ENCODE measurements at places on chromosomes 12 and 14. TPM values are rescaled to one million over a fixed set of nuclear protein-coding genes. Genes with fewer than 3 reads are reported as not detected.

GRCh38 chr14:101355284-101355683 lies 206.0 kb upstream of the DIO3 start:
- H3K4me3 ChIP-seq: no peak overlapping the region
- peaks cover 7% of the 10 kb centered on the region for H3K27me3 ChIP-seq
- H3K4me1 ChIP-seq: no peaks in the 10 kb centered on the region

- no peak overlapping the region for H3K4me3 ChIP-seq
- no peaks in the 10 kb centered on the region for H3K36me3 ChIP-seq
- H3K4me1 ChIP-seq: no peaks in the 10 kb centered on the region
These were observed 149.2 kb upstream of the FBXO33 start for GRCh38 chr14:39581474-39581873.

DNA sequence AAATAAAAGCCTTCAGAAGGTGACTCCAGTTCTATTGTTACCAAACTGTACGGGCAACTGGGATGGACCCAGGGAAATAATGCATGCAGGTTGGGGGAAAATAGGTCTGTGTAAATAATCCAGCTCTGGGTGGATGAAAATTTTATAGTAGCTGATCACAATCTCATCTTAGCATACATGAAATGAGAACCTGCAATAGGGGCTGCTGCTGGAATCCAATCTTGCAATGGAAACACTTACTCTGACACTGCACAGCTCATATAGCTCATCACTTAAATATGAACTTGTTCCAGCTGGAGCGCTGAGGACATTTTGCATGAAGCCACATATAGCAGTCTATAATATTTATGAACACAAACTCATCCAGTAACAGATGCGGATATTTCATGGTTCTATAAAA lies 40.1 kb upstream of the GAS2L3 start:
- DNase-seq: no peak
- no peak overlapping the region for H3K4me3 ChIP-seq
- H3K27me3 ChIP-seq: peaks cover 10% of the 10 kb centered on the region
- H3K36me3 ChIP-seq: no peaks in the 10 kb centered on the region

DNA sequence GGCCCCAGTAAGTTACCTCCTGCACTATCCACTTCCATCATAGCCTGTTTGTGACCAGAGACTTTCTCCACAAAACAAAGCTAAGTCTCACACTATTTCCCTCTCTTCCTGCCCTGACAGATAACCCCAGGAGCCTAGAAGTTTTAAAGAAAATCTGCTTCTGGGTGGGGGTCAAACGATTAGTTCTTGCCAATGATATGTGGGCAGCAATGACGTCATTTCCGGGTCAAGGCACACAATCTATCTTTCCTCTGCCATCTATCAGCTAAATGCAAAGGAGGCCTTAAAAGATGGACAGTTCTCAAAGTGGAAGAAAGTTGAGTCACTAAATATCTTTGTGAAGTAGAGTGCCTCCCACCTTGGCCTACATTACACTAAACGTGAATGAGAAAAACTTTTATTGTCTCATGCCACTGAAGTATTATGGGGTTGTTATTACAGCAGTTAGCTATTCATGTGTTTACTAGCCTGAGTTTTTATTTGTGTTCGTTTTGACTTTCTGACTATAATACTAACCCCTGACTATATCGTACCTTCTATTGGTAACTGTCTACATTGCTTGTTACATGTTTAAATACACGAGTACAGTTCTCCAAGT lies 86.2 kb downstream of the DENND5B start:
- H3K27ac ChIP-seq: no peak overlapping the region
- no peaks in the 10 kb centered on the region for H3K36me3 ChIP-seq
- no peak for DNase-seq
- H3K4me1 ChIP-seq: no peaks in the 10 kb centered on the region
- no peaks in the 10 kb centered on the region for H3K27me3 ChIP-seq

- no peak overlapping the region for H3K4me3 ChIP-seq
- no peaks in the 10 kb centered on the region for H3K36me3 ChIP-seq
- no peaks in the 10 kb centered on the region for H3K4me1 ChIP-seq
- no peak overlapping the region for H3K27ac ChIP-seq
These were observed 1721.5 kb upstream of the SEL1L start for GRCh38 chr14:83255015-83255726.

GRCh38 chr12:111745211-111745610 lies 21.5 kb upstream of the ALDH2 start:
- no peaks in the 10 kb centered on the region for H3K4me1 ChIP-seq
- DNase-seq: no peak
- peaks cover 15% of the 10 kb centered on the region for H3K36me3 ChIP-seq
- no peaks in the 10 kb centered on the region for H3K27me3 ChIP-seq
- no peak overlapping the region for H3K4me3 ChIP-seq

DNA sequence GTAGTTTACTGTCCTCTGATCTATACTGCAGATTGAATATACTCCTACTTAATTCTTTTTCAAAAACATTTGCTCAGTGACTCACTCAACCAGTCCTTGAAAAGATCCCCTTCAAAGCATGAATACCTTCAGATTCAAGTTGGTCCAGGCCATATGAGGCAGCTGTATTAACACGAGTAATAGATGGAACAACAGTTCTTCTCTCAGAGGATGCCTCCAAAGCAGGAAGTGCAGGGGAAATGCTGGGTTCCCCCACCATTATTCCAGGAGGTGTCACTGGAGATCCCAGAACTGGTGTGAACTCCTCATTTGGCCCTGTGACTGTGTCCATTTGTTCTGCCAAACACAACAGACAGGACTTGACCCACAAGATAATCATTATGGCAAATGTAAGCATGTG lies 20.6 kb downstream of the ARMH4 start:
- no peaks in the 10 kb centered on the region for H3K4me1 ChIP-seq
- H3K27ac ChIP-seq: no peak overlapping the region
- H3K36me3 ChIP-seq: no peaks in the 10 kb centered on the region

- H3K27ac ChIP-seq: no peak overlapping the region
- no peaks in the 10 kb centered on the region for H3K4me1 ChIP-seq
- H3K4me3 ChIP-seq: no peak overlapping the region
- H3K36me3 ChIP-seq: no peaks in the 10 kb centered on the region
- no peak for DNase-seq
These were observed 124.2 kb upstream of the MIS18BP1 start for GRCh38 chr14:45377166-45377565.

DNA sequence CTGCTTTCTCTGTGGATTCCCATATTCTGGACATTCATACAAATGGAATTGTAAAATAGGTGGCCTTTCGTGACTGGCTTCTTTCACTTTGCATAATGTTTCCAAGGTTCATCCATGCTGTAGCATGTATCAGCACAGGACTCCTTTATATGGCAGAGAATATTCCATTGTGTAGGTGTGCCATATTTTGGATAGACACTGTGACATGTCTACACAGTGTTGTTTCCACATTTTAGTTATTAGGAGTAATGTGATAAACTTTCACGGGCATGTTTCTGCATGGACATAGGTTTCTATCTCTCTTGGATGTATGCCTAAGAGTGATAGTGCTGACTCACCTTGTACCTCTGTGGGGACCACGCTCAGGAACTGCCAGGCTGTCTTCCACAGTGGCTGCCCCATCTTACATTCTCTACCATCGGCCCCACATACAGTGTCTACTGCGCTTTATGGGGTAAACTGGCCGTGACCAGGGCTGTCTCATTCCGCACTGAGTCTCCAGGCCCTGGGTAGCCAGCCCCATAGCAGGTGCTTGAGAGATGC lies 7.1 kb upstream of the KRT84 start:
- H3K27me3 ChIP-seq: peaks cover 7% of the 10 kb centered on the region
- H3K4me3 ChIP-seq: no peak overlapping the region
- no peaks in the 10 kb centered on the region for H3K4me1 ChIP-seq
- no peaks in the 10 kb centered on the region for H3K36me3 ChIP-seq

- H3K36me3 ChIP-seq: no peaks in the 10 kb centered on the region
- no peak overlapping the region for H3K4me3 ChIP-seq
- DNase-seq: no peak
- H3K27me3 ChIP-seq: no peaks in the 10 kb centered on the region
- H3K4me1 ChIP-seq: no peaks in the 10 kb centered on the region
These were observed 344.9 kb upstream of the STXBP6 start for GRCh38 chr14:25394791-25395391.

GRCh38 chr12:27840229-27840999 lies 60.4 kb upstream of the MANSC4 start:
- H3K27ac ChIP-seq: no peak overlapping the region
- H3K4me3 ChIP-seq: no peak overlapping the region
- no peak for DNase-seq
- H3K4me1 ChIP-seq: no peaks in the 10 kb centered on the region
- H3K27me3 ChIP-seq: no peaks in the 10 kb centered on the region

- no peak for DNase-seq
- no peaks in the 10 kb centered on the region for H3K4me1 ChIP-seq
- H3K27me3 ChIP-seq: peaks cover 23% of the 10 kb centered on the region
- H3K4me3 ChIP-seq: no peak overlapping the region
- no peaks in the 10 kb centered on the region for H3K36me3 ChIP-seq
These were observed 213.6 kb downstream of the ADGRD1 start for GRCh38 chr12:131167334-131167733.

GRCh38 chr14:91911474-91912032 lies 35.9 kb downstream of the FBLN5 start:
- peaks cover 5% of the 10 kb centered on the region for H3K4me1 ChIP-seq
- no peaks in the 10 kb centered on the region for H3K27me3 ChIP-seq
- H3K36me3 ChIP-seq: no peaks in the 10 kb centered on the region

DNA sequence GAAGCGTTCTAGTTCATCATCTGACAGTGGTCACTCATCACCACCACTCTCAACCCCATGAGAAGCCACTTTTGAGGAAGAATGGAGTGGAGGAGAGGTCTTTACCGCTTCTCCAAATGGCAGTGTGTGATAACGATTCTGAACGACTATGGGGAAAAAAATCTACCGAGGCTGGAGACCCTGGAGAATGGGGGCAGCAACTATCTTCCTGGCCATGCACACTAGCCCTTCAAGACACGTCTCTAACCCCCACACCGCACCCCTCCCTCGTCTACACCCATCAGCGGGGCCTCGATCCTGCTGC lies 365 bp downstream of the ING4 start:
- no peak for DNase-seq
- H3K27me3 ChIP-seq: no peaks in the 10 kb centered on the region
- peaks cover 22% of the 10 kb centered on the region for H3K4me1 ChIP-seq
- H3K36me3 ChIP-seq: peaks cover 6% of the 10 kb centered on the region

DNA sequence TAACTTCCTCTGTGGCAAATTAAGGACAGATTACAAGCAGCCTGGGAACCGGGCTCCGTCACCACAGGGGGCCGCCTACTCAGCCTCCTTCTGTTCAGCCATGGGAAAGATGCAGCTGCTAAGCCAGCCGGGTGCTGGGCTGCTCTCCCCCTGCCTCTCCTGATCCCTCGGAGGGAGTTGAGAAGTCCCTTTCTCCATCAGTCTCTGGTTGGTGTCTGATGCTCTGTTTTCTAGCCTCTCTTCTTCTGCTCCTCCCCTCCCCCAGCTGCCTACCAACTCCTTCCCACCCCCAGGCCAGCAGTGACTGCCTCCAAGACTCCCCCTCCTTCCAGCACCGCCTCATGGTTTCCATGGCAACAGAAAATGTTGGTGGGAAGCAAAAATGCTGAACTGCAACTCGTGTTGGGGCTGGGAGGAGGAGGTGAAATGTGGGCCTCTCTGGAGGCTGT lies 486.7 kb downstream of the APAF1 start:
- no peak overlapping the region for H3K4me3 ChIP-seq
- no peaks in the 10 kb centered on the region for H3K4me1 ChIP-seq
- DNase-seq: no peak

DNA sequence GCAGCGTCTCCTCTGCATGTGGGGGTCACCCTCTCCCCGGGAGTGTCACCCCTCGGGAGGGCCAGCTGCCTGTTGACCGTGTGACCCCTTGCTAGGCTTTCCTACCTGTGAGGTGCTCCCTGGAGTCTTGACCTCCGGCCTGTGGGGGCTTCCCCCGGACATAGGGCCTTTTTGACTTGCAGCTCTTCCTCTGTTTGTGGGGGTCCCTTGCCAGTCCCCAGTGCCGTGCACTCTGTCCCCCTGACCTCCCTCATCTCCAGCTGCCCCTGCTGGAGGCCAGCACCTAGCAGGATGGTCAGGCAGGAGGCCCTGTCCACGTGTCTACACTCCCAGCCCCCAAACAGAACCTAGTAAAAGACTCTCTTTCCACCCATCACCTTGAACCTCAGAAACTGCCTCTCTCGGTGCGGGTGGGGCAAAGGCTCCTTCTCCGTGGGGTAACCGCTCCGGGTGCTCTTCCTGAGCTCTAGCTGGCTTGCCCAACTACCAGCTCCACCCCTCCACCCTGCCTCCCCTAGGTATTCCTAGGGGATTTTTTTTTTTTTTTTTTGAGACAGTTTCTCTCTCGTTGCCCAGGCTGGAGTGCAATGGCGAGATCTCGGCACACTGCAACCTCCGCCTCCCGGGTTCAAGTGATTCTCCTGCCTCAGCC lies 810 bp downstream of the AACS start:
- no peak overlapping the region for H3K27ac ChIP-seq
- peaks cover 18% of the 10 kb centered on the region for H3K4me1 ChIP-seq
- H3K36me3 ChIP-seq: no peaks in the 10 kb centered on the region

DNA sequence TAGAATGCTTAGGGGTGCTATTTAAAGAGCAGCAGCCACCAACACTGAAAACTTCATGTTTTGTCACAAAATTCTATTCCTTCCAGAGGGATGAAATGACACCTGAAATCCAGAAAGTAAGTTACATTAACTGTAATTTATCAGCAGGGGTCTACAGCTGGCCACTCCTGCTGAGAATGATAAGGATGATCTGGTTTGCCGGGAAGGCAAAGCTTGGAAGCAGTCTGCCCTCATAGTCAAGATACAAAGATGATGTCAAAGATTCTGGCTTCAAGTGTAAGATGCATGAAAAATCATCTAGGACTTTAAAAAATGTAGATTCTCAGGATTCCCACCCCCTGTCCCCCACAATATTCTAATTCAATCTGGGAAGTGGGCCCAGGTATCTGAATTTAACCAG lies 58.4 kb downstream of the DCAF5 start:
- H3K27ac ChIP-seq: no peak overlapping the region
- H3K36me3 ChIP-seq: peaks cover 11% of the 10 kb centered on the region
- no peaks in the 10 kb centered on the region for H3K27me3 ChIP-seq
- no peak for DNase-seq
- no peak overlapping the region for H3K4me3 ChIP-seq

The OTX2 gene
- not detected for total RNA-seq

The ESRRB gene
- not detected for total RNA-seq

The TBC1D30 gene
- total RNA-seq: 0.36 TPM

The WIF1 gene
- total RNA-seq: 0.12 TPM

The NTF3 gene
- total RNA-seq: not detected

The FSCB gene
- not detected for total RNA-seq

The DHH gene
- total RNA-seq: not detected

Measured in activated CD4-positive, alpha-beta memory T cell treated with anti-CD3 and anti-CD28 coated beads for 36 hours (primary cell).